ENCODE measurements at places on chromosomes 4 and X. TPM values are rescaled to one million over a fixed set of nuclear protein-coding genes. Genes with fewer than 3 reads are reported as not detected.
A peak's percentile ranks its signal among the peaks of the same experiment; 100 is the strongest.

The CXorf49 gene
- not detected for total RNA-seq

The UCP1 gene
- not detected for total RNA-seq

The NOX1 gene
- total RNA-seq = not detected

The PFKFB1 gene
- total RNA-seq = 0.60 TPM

The SPINK2 gene
- 0.81 TPM for total RNA-seq

The FAAH2 gene
- total RNA-seq = 1.3 TPM

The BRCC3 gene
- total RNA-seq = 30.0 TPM

The CNGA1 gene
- total RNA-seq = not detected

The FMR1NB gene
- total RNA-seq = not detected

The ARFIP1 gene
- total RNA-seq = 8.9 TPM

- H3K36me3 ChIP-seq = peaks cover 7% of the 10 kb centered on the region
- no peak overlapping the region for H3K27ac ChIP-seq
- DNase-seq = peak; percentile 37
- H3K4me1 ChIP-seq = peaks cover 48% of the 10 kb centered on the region
These were observed 589 bp upstream of the NEUROG2 start for GRCh38 chr4:112516471-112517066.

DNA sequence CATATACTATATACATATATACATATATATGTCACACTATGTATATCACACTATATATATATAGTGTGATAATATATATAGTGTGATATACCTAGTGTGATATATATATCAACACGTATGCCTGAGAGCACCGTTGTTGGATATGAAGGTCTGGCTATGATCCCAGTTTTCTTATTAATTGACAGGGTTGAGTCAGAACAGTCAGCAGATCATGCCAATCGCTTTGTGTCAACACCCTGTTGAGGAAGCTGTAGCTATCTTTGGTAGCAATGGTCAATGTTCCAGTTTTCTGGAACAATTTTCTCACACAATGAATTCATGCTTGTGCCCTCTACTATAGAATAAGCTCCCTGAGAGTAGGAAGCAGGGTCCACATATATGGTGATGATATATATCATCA, 496.0 kb upstream of the AGA start:
- H3K4me3 ChIP-seq = no peak overlapping the region
- H3K36me3 ChIP-seq = no peaks in the 10 kb centered on the region
- no peak overlapping the region for H3K27ac ChIP-seq
- no peaks in the 10 kb centered on the region for H3K4me1 ChIP-seq
- no peaks in the 10 kb centered on the region for H3K27me3 ChIP-seq
- no peak for DNase-seq

DNA sequence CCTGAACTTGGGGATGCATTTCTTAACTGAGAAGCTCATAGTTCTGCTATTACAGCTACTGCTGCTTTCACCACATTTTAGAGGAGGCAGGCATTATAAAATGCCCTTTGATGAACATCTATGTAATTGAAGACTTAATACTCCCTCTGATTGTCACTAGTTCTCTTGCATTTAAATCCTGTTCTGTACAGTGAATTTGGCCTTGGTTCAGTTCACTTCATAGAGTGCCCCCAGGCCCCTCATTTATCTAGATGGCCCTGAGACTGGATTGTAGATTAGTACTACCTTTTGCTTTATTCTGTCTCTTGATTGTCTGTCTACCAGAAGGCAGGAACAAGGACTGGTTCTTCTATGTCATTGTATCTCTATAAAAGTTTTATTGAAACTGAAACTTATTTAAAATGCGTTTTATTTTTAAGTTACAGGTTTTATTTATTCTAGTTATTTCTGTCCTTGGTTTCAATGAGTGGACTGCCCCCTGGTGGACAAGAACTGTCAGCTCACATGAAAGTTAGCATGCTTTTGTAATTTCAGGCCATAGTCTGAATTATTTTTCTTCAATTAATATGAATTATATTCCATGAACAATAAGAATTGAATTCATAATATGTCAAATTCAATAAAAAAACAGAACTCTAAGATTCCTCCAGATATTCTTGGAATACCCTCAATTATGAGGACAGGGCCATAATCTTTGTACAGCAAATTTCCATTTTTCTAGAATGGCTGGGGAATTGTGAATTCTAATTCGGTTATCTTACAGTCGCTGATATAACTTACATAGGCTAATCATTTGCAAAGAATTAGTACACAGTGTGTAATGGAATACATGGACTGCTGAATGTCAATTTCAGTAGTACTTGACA, 47.2 kb upstream of the TMEM33 start:
- peak; percentile 70 for DNase-seq
- H3K4me1 ChIP-seq = no peaks in the 10 kb centered on the region
- no peak overlapping the region for H3K4me3 ChIP-seq
- H3K36me3 ChIP-seq = no peaks in the 10 kb centered on the region
- H3K27me3 ChIP-seq = peaks cover 6% of the 10 kb centered on the region

- no peak overlapping the region for H3K4me3 ChIP-seq
- H3K27ac ChIP-seq = no peak overlapping the region
- no peaks in the 10 kb centered on the region for H3K4me1 ChIP-seq
- H3K27me3 ChIP-seq = no peaks in the 10 kb centered on the region
- H3K36me3 ChIP-seq = peaks cover 24% of the 10 kb centered on the region
These were observed 21.4 kb downstream of the NKX1-1 start for GRCh38 chr4:1384675-1385372.

DNA sequence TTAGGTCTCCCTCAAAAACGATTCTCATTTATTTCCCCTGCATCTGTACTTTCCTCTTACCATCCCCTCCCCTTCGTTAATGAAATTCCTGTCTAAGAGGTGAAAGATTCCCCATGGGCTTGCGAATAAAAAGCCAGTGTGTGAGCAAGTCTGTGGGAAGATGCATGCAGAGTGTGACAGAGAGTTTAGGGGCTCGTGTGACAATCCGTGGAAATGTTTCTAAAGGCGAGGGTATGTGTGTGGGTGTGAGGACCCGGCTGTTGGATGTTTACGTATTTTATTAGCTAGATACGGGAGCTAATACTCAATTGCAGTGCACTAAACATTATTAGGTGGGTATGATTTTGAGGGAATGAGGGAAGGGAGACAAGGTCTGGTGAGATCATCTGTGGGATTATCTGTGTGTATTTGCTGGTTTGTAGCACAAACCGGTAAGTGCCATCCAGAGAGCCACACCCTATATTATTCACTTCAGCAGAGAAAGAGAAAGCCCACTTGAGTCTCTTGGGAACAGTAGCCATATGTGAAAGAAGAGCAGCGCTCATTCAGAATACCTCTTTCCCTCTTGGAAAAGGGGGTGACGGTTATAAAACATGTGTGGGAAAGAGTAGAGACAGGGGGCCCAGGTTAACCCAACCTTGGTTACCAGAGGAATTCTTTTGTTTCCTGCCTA, 893 bp upstream of the HOPX start:
- H3K36me3 ChIP-seq = no peaks in the 10 kb centered on the region
- no peak for DNase-seq
- no peak overlapping the region for H3K4me3 ChIP-seq

DNA sequence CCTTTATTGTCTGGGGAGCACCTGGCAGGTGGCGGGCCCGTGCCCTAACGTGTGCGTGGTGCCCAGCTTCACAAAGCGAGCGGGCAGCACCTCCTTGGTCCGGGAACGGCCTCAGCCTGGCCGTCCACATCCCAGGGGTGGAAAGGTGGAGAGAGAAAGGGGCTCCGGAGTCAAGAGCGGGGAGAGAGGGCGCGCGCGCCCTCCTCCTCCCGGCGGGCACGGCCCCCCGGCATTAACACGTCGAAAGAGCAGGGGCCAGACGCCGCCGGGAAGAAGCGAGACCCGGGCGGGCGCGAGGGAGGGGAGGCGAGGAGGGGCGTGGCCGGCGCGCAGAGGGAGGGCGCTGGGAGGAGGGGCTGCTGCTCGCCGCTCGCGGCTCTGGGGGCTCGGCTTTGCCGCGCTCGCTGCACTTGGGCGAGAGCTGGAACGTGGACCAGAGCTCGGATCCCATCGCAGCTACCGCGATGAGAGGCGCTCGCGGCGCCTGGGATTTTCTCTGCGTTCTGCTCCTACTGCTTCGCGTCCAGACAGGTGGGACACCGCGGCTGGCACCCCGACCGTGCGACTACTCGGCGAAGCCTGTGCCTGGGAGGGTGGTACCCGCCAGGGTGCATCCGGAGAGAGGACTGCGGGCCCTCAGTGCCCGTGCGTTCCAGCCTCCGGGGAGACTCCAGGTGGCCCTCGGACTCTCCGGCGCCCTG, at the start of gene KIT:
Gene KIT, plus strand, starts transcription at position 407 of the 701 bp plus-strand sequence. Its CDS starts 58 bp downstream, at position 465.
- H3K36me3 ChIP-seq = no peaks in the 10 kb centered on the region
- peaks cover 14% of the 10 kb centered on the region for H3K4me1 ChIP-seq
- peak within 1 kb of the TSS; percentile 71 for H3K4me3 ChIP-seq
- H3K27ac ChIP-seq = no peak within 1 kb of the TSS

- H3K27ac ChIP-seq = peak overlapping the region; percentile 81
- no peak for DNase-seq
- H3K4me1 ChIP-seq = peaks cover 12% of the 10 kb centered on the region
- H3K27me3 ChIP-seq = peaks cover 15% of the 10 kb centered on the region
These were observed 58.2 kb upstream of the RBM47 start for GRCh38 chr4:40687676-40688389.

GRCh38 chrX:139930916-139931645, 1.8 kb downstream of the ATP11C start:
- H3K27ac ChIP-seq = peak overlapping the region; percentile 46
- H3K36me3 ChIP-seq = peaks cover 2% of the 10 kb centered on the region
- H3K4me3 ChIP-seq = peak overlapping the region; percentile 76
- DNase-seq = peak; percentile 20
- H3K4me1 ChIP-seq = peaks cover 25% of the 10 kb centered on the region

- H3K27me3 ChIP-seq = peaks cover 1% of the 10 kb centered on the region
- peak; percentile 55 for DNase-seq
- H3K27ac ChIP-seq = no peak overlapping the region
- H3K36me3 ChIP-seq = no peaks in the 10 kb centered on the region
- peaks cover 6% of the 10 kb centered on the region for H3K4me1 ChIP-seq
These were observed 62.8 kb upstream of the EGFL6 start for GRCh38 chrX:13506574-13506973.

DNA sequence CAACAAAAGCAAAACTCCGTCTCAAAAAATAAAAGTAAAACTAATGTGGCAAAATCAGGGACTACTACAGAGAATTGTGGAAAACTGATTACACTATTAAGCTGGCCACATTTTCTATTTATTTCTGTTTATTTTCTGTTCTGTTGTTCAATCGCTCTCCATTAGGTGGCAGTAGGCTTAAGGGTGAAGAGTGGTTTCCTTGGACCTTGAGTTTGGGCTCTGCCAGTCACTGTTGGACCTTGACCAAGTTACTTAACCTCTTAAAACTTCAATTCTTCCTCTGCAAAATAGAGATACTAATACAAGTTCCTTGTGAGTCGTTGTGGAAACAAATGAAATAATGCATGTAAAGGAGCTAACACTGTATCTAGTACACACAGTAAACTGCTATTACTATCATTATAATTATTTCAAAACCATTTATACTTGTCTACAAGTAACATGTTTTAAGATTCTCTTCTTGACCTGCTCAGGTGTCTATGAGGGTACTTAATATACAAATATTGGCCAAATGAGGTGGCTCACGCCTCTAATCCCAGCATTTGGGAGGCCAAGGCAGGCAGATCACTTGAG, 15.2 kb downstream of the HSD17B11 start:
- no peak for DNase-seq
- no peaks in the 10 kb centered on the region for H3K4me1 ChIP-seq
- H3K27me3 ChIP-seq = no peaks in the 10 kb centered on the region
- H3K36me3 ChIP-seq = peaks cover 7% of the 10 kb centered on the region

DNA sequence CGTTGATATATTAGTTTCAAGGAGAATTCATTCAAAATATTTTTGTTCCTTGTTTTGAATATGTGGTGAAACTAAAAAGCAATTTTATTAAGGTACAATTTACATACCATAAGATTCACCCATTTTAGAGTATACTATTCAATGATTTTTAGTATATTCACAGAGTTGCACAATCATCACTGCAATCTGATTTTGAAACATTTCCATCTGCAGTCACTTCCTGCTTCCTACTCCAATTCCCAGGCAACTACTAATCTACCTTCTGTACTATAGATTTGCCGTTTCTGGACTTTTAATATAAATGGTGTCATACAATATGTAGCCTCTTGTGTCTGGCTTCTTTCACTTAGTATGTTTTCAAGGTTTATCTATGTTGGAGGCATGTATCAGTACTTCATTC, 71.3 kb downstream of the SLC9A7 start:
- no peak overlapping the region for H3K27ac ChIP-seq
- no peaks in the 10 kb centered on the region for H3K27me3 ChIP-seq

DNA sequence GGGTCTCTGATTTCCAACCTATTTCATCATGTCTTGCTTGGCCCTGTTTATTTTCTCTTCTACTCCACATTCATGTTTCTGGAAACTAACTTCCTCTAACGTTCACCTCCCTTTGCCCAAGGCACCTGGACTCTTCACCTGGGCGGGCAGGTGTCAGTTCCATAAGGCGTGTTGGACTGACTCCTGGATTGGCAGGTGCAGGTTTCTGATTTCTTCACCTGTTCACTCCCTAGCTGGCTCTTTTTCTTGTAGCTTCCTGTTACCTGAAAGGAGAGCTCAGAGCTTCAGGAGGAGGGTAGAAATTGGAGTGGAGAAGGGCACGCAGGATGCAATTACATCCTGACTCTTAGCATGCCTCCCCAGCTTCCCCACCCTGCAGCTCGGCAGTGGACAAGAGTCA, 350.8 kb upstream of the KLF3 start:
- no peak for DNase-seq
- peaks cover 48% of the 10 kb centered on the region for H3K4me1 ChIP-seq
- peaks cover 3% of the 10 kb centered on the region for H3K27me3 ChIP-seq
- no peaks in the 10 kb centered on the region for H3K36me3 ChIP-seq

DNA sequence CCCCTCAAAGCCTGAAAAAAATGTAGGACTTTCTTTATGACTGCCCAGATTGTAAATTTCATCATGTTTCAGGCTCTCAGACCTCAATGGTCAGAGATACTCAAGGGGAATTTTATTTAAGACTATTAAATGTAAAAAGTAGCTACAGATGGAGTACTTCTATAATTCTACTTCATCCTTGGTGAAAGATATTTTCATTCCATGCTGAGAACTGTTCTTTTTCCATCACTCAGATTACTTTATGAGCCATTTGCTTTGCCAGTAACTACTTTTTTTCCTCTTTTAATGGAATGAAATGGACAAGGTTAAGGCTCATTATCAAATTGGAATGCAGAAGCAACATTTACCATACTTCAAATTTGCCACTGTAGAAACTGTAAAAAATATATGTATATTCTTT, 38.0 kb upstream of the PLS3 start:
- DNase-seq = no peak
- no peaks in the 10 kb centered on the region for H3K36me3 ChIP-seq
- no peaks in the 10 kb centered on the region for H3K27me3 ChIP-seq
- no peak overlapping the region for H3K27ac ChIP-seq
- H3K4me3 ChIP-seq = no peak overlapping the region

GRCh38 chr4:78299565-78299972, 242.4 kb downstream of the FRAS1 start:
- H3K27ac ChIP-seq = no peak overlapping the region
- no peak overlapping the region for H3K4me3 ChIP-seq
- DNase-seq = no peak

DNA sequence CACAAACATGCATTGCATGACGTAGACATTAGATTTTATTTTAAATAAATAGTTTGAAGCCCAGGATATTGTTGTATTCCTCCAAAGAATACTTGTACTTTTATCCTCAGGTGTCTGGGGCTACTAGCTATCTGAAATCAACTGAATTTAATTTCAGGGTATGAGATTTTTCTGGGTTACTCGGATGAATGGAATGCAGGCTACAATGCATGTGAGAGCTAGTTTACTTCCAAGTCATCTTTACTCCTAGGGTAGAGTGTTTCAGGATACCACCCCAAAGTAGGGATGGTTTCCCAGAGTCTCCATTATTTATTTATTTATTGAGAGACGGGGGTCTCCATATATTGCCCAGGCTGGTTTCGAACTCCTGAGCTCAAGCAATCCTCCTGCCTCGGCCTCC, 66.4 kb downstream of the HPRT1 start:
- no peak for DNase-seq
- no peak overlapping the region for H3K4me3 ChIP-seq
- peaks cover 6% of the 10 kb centered on the region for H3K36me3 ChIP-seq
- no peak overlapping the region for H3K27ac ChIP-seq
- no peaks in the 10 kb centered on the region for H3K27me3 ChIP-seq
- peaks cover 6% of the 10 kb centered on the region for H3K4me1 ChIP-seq

All from activated CD8-positive, alpha-beta T cell treated with anti-CD3 and anti-CD28 coated beads for 36 hours (primary cell).